ENCODE measurements at places on chromosomes 12 and 14. TPM values are rescaled to one million over a fixed set of nuclear protein-coding genes. Genes with fewer than 3 reads are reported as not detected.

CELA1 gene
- total RNA-seq = not detected

TOMM20L gene
- total RNA-seq = not detected

CCDC63 gene
- total RNA-seq = not detected

SYNE3 gene
- total RNA-seq = 40.1 TPM

KRT6C gene
- total RNA-seq = not detected

APAF1 gene
- total RNA-seq = 28.3 TPM

DNA sequence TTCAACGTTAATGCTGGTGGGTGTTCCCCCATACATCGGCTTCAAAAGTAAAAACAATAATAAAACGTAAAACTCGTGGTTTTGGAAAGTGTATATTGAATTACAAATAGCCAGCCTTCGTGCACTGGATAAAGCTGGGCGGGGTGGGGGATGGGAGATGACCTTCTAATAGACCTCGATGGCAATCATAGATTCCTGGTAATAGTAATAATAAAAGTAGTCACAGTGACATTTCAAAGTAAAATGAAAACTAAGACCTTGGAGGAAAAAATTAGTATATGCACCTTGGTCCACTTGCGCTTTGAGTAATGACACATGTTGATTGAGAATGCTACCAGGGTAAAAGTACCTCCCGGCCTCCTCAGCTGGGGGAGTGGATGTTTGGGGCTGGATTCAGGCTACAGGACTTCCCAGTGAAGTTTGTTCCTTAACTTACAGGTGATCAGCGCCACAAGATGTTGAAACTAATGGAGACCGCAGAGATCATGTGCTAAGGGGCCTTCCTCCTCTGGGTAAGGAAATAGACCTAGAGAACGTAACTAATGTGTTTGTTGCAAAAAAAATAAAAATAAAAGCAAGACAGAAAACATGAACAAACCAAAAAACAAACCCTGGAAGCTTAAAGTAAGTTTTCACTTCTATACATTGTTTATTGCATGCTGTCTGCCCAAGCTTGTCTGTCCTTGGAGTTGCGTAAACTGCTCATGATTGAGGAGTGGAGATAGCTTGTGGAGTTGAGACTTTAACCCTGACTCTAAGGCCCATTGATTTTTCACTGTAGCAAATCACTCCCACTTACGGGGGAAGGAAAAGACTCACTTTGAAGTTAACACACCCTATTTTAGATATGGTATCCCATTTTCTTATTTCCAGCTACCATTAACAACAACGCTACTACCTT lies 907 bp upstream of the LRIG3 start:
- H3K36me3 ChIP-seq = no peaks in the 10 kb centered on the region
- H3K4me1 ChIP-seq = peaks cover 4% of the 10 kb centered on the region
- no peak overlapping the region for H3K4me3 ChIP-seq
- DNase-seq = no peak
- H3K27me3 ChIP-seq = peaks cover 28% of the 10 kb centered on the region

- no peak overlapping the region for H3K4me3 ChIP-seq
- H3K27ac ChIP-seq = no peak overlapping the region
- no peaks in the 10 kb centered on the region for H3K27me3 ChIP-seq
- peaks cover 9% of the 10 kb centered on the region for H3K4me1 ChIP-seq
These were observed 21.4 kb upstream of the ATP2B1 start for GRCh38 chr12:89729946-89730459.

DNA sequence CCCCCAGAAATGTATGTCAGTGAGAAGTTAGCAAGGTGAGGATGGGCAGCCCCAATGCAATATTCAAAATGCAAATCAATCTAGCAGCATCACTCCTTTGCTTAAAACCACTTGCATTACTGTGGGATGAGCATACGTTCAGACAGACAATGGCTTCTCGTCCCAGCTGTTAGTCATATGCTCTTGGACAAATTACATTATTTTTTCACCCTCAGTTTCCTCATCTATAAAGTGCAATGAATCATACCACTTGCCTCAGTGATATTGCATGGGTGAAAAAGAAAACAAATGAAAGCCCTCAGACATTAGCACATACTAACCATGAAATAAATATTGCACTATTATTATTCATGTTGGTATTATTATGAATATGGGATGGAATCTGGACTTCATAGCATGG lies 132.3 kb downstream of the C12orf75 start:
- no peaks in the 10 kb centered on the region for H3K4me1 ChIP-seq
- no peak overlapping the region for H3K4me3 ChIP-seq
- no peak for DNase-seq
- H3K27me3 ChIP-seq = peaks cover 22% of the 10 kb centered on the region

- no peak for DNase-seq
- H3K4me3 ChIP-seq = no peak overlapping the region
- no peak overlapping the region for H3K27ac ChIP-seq
- peaks cover 12% of the 10 kb centered on the region for H3K4me1 ChIP-seq
- H3K36me3 ChIP-seq = no peaks in the 10 kb centered on the region
- no peaks in the 10 kb centered on the region for H3K27me3 ChIP-seq
These were observed 4.0 kb downstream of the NCOR2 start for GRCh38 chr12:124563401-124563800.

- no peaks in the 10 kb centered on the region for H3K27me3 ChIP-seq
- H3K4me1 ChIP-seq = peaks cover 8% of the 10 kb centered on the region
- H3K27ac ChIP-seq = no peak overlapping the region
- H3K36me3 ChIP-seq = peaks cover 47% of the 10 kb centered on the region
- DNase-seq = no peak
- no peak overlapping the region for H3K4me3 ChIP-seq
These were observed 25.9 kb downstream of the SUDS3 start for GRCh38 chr12:118402251-118402650.

DNA sequence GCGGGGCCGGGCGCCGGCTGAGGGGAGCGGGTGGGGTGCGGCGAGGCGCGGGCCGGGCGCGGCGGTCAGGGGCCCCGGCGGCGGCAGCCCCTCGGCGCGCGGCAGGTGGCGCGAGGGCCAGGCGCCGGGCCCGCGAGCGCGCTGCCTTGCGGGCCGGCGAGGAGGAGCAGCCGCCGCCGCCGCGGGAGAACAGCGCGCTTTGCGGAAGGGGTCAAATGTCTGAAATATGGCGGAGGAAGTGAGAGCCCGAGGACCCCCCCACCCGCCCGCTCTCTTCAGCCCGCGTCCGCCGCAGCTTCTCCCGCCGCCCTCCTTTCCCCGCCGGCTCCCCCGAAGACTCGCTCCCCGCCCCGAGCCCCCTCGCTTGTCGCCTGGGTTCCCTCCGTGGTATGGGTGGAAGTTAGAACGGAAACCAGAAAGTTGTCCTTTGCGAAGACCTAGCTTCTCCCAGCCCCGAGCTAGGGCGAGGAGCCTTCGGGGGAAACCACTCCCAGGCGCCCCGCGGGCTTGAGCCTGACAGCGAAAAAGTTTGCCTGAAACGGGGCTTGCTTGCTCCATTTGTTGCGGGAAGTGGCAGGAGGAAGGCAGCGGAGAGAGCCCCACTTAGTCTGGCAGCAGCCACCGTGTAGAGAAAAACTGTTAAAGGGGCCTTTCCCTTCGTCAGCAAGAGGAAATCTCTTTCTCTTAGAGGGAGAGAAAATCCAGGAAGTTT lies 551 bp downstream of the RAP1B start:
- DNase-seq = peak; percentile 38
- H3K4me1 ChIP-seq = peaks cover 46% of the 10 kb centered on the region
- H3K27me3 ChIP-seq = no peaks in the 10 kb centered on the region
- peak overlapping the region; percentile 97 for H3K27ac ChIP-seq
- H3K36me3 ChIP-seq = peaks cover 44% of the 10 kb centered on the region

GRCh38 chr12:48681399-48681709 lies 684 bp downstream of the KANSL2 start:
- peak overlapping the region; percentile 99 for H3K4me3 ChIP-seq
- H3K27ac ChIP-seq = peak overlapping the region; percentile 94
- H3K27me3 ChIP-seq = no peaks in the 10 kb centered on the region
- no peak for DNase-seq
- H3K36me3 ChIP-seq = peaks cover 58% of the 10 kb centered on the region

- no peak overlapping the region for H3K4me3 ChIP-seq
- H3K36me3 ChIP-seq = no peaks in the 10 kb centered on the region
- no peak overlapping the region for H3K27ac ChIP-seq
- no peak for DNase-seq
These were observed 90.8 kb downstream of the SSPN start for GRCh38 chr12:26286186-26286585.
